ENCODE measurements at places on chromosomes 7 and 10.

DNA sequence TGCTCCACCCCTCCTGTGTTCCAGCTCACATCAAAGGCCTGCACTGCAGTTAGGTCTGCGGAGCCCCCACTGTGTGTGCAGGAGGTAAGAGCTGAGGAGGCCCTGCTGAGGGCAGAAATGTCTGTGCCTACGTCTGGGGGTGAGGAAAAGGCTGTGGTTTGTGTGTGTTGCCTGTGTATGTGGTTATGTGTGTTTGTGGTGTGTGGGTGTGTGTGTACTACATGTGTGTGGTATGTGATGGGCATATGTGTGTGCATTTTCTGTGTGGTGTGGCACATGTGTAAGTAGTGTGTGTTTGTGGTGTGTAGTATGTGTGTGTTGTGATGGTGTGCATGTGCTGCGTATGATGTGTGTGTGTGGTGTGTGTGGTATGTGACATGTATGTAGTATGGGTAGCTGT is 36.2 kb downstream of the ANXA8 start:
- no peak for DNase-seq

DNA sequence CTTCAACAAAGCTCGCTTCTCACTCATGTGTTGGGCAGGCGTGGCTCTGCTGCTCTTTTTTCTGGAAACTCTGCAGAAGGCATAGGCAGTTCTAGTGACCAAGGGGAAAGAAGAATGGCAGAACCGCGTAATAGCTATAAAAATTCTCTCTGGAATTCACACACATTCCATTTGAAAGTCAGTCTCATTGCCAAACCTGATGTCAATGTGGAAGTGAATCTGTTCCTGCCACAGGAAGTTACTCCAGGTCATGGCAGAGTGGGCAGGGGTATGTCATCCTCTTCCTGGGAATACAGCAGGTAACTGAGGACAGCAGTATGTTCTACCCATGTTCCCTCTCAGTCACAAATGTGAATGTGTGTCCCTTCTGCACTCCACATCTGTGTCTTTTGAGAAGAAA is 8.2 kb upstream of the PAXIP1 start:
- DNase-seq, result no peak

DNA sequence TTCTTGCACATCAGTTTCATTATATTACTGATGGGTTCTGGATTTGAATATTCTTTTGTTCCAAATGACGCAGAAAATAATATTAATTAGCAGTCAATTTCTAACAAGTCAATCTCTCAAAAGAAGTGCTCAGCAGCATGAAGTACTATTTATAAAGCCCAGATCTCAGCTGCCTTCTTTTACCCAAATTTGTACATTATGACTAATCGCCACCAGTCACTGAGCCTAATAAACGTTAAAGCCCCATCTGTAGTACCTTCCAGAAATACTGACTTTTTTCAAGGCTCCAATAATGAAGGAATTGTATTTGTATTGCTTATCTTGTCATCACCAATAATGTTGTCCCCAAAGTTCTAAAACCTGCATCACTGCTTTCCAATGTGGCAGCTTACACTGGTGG is 540.2 kb downstream of the PARD3 start:
- no peak for DNase-seq

GRCh38 chr7:127897704-127898454 is 133.4 kb downstream of the LRRC4 start:
- no peak for DNase-seq

- no peak for DNase-seq
Measured at GRCh38 chr10:53130337-53130736, 357.8 kb upstream of the MBL2 start.

DNA sequence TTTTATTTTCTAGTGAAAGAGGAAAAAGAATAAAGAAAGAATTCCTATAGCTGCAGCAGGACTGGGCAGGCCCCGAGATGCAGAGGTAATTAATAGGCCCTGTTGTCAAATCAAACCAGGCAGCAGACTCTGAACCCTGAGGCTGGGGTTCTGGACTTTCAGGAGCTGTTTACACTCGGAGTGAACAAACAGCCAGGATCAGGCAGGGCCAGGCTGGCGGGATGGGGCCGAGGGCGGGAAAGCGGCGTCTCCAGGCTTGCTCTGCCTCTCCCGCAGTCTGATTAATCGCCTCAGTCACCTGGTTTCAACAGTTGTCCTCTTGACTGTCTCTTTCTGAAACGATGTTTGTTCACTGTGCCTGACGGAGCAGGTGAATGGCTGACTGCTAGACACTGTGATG is 675.4 kb upstream of the FOXK1 start:
- no peak for DNase-seq

GRCh38 chr7:33534833-33535232 is 370.5 kb upstream of the BMPER start:
- no peak for DNase-seq

GRCh38 chr10:120282846-120283492 is 174.1 kb upstream of the PLPP4 start:
- no peak for DNase-seq

DNA sequence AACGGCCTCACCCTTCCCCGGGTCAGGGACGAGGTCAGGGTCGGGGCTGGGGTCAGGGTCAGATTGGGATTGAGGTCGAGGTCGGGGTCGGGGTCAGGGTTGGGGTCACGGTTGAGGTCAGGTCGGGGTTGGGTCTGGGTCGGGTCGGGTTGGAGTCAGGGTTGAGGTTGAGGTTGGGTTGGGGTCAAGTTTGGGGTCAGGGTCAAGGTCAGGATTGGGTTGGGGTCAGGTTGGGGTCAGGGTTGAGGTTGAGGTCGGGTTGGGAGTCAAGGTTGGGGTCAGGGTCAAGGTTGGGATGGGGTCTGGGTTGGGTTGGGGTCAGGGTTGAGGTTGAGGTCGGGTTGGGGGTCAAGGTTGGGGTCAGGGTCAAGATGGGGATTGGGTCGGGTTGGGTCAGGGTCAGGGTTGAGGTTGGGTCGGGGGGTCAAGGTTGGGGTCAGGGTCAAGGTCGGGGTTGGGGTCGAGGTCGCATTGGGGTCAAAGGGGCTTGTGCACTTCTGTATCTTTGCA is 131.4 kb downstream of the VIPR2 start:
- DNase-seq, result no peak

GRCh38 chr7:116018731-116019130 is 11.8 kb downstream of the TFEC start:
- DNase-seq, result no peak

DNA sequence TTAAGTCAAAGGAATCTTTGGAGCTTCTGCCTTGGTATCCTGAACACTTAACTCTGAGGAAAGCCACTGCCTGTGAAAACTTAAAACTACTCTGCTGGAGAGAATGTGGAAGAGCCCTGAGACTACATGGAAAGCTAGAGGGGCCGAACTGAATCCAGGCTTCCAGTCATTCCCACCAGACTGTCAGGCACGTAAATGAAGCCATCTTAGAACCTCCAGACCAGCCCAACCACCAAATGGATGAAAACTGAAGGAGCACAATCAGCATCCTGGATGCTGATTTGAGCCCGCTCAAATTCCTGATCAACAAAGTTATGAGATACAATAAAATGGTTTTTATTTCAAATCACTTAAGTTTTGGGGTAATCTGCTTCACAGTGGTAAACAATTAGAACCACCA is 30.8 kb downstream of the TNPO3 start:
- DNase-seq, result no peak

DNA sequence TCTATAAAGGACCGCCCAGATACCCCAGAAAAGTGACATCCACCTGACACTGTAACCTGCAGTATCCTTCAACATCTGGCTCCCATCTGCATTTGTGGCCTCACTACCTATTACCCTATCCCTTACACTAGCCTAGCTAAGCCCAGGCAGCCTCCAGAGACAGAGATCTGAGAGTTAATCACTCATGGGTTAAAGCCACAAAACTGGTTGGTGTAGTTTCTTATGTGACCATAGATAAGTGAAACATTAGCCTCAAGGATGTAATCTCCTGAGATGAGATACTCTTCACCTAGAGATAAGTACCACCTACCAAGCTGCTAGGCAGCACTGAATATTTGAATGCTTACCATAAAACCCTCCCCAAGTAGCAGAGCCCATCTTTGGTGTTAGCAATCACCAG is 35.4 kb downstream of the CTTNBP2 start:
- no peak for DNase-seq

DNA sequence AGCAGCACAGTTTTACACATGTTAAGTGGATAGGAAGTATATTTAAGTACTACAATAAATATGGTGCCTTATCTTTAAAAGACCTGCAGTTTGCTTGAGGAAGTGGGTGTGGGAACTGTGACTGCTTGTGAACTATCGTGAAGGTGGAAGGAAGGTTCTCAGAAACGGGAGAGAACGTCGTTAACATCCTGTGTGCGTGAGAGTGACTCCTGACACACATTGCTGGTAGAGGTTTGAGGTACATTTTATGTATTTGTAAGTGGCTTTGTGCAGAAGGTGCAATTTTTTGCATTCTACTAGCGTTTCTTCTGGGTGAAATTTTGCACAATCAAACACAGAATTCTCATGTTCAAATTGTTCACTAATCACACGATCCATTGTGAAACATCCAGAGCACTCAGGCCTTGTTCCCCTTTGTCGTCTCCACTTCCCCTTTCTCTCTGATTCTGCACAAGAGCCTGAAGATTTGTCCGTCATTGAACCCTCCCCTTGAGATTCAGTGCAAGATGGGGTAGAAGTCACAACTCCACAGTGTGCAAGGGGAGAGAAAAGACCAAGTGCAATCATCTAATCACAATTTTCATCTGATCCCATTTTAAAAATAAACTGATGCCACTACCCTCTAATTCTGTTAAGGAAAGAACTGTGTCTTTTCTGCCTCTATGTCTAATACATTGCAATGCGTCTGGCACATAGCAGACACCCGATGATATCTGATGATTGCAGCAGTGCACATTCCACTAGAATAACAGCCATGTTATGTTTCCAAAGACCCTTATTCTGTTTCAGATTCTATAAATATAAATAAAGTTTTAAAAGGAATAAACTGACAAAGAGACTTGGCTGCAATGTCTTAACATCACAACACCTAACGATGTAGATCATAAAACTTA is 279.9 kb downstream of the NEBL start:
- no peak for DNase-seq

DNA sequence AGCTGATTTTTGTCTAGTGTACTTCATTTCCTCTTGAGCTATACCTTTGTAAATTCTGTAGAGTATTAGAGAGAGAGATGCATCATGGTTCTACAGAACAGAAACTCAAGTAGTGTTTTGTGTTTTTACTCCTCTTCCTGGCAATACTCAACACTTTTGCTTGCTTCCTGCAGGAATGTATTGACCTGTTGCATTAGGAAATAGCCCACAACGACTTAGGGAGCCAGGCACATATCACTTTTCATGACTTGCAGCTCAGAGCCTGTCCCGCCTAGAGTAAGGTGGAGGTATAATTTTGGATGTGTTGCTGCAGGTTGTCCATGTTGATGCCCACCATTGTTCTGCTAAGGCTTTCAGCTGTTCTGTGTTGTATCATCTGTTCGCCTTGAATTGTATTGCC is 216.3 kb downstream of the SDK1 start:
- DNase-seq, result no peak

- DNase-seq, result no peak
Measured at GRCh38 chr7:135480966-135481597, 28.8 kb downstream of the CNOT4 start.

DNA sequence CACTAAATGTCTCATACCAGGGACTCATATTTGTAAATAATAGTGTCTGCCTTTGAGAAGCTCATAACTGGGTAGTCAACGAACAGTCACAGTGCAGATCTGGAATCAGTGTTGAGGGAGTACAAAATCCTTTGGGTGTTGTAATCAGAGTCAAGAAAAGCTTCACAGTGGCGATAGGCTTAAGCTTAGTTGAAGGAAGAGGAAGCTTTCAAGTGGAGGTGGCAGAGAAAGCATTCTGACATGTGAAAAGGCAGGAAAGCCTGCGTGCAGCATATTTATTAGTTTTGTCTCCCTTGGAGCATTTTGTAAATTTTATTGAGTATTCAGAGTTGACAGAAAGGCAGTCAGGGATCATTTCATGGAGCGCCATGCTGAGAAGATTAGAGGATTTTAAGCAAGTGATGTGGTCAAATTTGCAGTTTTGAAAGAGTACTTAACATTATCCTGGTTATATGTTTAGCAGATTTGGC is 104.9 kb downstream of the ADK start:
- DNase-seq, result no peak

DNA sequence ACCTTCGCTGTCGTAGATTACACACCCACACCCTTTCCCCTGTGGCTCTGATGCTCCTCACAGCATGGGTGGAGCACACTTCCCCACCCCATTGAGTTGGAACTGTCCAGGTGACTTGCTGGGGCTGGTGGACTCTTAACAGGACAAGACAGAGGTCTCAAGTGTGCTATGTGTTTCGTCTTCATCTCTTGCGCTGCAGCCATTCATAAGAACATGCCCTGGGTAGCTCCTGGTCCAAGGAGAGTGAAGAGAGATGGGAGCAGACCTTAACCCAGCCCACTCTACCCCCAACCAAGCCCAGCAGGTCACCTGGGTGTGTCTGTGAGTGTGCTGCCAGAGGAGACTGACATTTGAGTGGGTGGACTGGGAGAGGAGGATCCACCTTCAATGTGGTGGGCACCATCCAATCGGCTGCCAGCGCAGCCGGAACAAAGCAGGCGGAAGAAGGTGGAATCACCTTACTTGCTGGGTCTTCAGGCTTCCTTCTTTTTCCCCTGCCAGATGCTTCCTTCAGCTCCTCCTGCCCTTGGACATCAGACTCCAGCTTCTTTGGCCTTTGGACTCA is 112.4 kb downstream of the HTR5A start:
- DNase-seq, result no peak

GRCh38 chr7:70586822-70587221 is 545.1 kb upstream of the GALNT17 start:
- DNase-seq, result no peak

- no peak for DNase-seq
Measured at GRCh38 chr7:16564909-16565426, 38.3 kb downstream of the LRRC72 start.

DNA sequence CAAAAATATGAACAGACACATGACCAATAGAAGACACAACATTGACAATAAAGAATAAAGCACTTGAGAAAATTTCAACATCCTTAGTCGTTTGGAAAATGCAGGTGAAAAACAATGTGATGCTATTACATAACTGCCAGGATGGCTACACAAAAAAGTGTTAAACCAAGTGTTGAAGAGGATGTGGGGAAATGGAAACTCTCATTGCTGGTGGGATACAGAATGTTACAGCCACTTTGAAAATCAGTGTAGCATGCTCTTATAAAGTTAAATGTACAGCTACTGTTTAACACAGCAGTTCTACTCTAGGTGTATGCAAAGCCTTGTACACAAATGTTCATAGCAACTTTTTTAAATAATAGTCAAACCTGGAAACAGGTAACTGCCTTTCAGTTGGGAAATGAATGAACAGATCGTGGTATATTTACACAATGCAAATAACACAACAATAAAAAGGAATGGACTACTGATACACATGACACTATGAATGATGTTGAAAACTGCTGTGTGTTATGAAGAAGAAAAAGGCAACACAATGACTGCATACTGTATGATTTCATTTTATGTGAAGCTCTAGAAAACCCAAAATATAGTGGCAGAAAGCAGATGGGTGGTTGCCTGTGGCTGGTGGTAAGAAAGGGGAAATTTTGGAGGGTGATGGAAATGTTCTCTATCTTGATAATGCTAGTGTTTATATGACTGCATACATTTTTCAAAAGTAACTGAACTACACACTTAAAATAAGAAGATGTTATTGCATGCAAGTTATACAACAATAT is 102.2 kb upstream of the VIPR2 start:
- no peak for DNase-seq

GRCh38 chr7:1975179-1975578 is 257.6 kb downstream of the MAD1L1 start:
- DNase-seq, result no peak
